Stimulated activated CD8-positive, alpha-beta memory T cell treated with anti-CD3 and anti-CD28 coated beads, Interleukin-4, amount 100 ng/mL, for 1 hour (primary cell): ENCODE measurements at places on chromosomes 11 and 22.

DNA sequence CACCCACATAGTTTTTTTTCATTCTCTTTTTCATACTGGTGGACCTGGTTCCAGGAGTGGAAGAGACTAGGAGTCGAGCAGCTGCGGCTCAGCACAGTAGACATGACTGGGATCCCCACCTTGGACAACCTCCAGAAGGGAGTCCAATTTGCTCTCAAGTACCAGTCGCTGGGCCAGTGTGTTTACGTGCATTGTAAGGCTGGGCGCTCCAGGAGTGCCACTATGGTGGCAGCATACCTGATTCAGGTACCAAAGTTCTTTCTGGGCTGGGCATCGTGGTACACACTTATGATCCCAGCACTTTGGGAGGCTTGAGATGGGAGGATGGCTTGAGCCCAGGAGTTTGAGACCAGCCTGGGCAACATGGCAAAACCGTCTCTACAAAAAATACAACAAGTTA is 4.2 kb downstream of the PTPMT1 start:
- no peak for DNase-seq

- DNase-seq, result no peak
These were observed 34.4 kb downstream of the TNRC6B start for GRCh38 chr22:40212121-40212520.

GRCh38 chr11:25613865-25614264 is 718.1 kb upstream of the ANO3 start:
- DNase-seq, result no peak

GRCh38 chr11:126113515-126113957 is 50.9 kb upstream of the CDON start:
- DNase-seq, result no peak

- no peak for DNase-seq
These were observed 2.6 kb upstream of the ME3 start for GRCh38 chr11:86675017-86675416.

DNA sequence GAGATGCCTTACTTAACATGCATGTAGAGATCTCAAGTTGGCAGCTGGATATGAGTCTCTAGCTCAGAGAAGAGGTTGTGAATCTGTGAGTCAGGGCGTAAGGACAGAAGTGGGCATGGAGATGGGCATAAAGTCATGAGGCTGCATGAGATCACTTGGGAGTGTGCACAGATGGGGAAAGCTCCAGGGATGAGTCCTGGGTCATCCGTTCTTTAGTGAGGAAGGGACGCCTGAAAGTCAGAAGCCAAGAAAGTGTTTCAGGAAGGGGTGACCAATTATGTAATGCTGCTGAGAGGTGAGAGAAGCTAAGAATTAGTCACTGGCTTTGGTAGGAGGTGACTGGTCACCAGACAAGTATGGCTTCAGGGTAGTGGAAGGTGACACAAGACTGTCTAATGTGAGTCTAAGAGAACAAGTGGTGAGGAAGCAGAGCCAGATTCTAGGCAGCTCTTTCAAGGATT is 6.7 kb downstream of the ACP2 start:
- no peak for DNase-seq

GRCh38 chr11:107957109-107957588 is 28.9 kb downstream of the RAB39A start:
- no peak for DNase-seq

- no peak for DNase-seq
These were observed 132.2 kb upstream of the B3GAT1 start for GRCh38 chr11:134544095-134544815.

- no peak for DNase-seq
These were observed 29.7 kb downstream of the EFCAB6 start for GRCh38 chr22:43782448-43782847.

- DNase-seq, result no peak
These were observed 5.2 kb downstream of the NDUFV1 start for GRCh38 chr11:67611704-67612587.

DNA sequence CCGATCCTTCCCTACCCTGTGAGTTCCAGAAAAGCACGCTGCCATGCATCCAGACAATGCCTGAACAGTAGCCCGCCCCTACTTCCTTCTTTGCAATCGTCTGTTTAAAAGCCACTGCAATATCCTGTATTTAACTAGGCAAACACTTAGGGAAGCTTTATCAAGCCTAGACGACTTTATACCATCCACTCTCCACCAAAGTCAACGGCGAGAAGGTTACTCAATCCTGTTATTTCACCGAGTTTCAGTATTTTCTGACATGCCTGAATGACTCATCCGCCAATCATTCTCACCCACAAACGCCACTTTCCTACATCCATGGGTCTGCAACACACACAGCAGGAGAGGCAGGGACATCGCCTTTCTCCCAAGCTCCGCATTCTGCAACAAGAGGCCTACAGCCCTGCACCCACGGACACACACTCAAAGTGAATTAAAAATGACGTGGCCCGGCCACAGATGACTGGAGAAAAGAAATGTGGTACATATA is 9.3 kb downstream of the CELSR1 start:
- DNase-seq, result no peak

DNA sequence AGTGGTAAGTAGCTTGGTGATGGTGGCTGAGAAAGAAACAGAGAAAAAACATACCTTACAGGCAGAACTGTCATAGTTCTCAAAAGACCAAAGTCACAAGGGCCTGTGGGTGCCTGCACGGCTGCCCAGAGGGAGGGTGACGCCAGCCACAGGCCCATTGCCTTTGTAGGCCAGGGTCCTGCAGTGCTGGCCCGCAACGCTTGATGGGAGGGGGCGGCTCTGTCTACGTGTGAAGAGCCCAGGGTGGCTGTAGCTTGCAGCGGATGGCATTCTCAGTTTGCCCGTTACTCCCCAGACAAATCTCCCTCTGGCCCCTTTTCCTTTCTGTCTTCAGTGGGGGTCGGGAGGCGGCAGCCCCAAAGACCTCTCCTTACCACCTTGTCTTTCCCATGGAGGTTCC is 24.7 kb upstream of the B3GAT1 start:
- no peak for DNase-seq

- DNase-seq, result no peak
These were observed 29.5 kb downstream of the ACO2 start for GRCh38 chr22:41498303-41498835.

GRCh38 chr11:128399251-128400121 is 187.9 kb downstream of the ETS1 start:
- DNase-seq, result no peak

DNA sequence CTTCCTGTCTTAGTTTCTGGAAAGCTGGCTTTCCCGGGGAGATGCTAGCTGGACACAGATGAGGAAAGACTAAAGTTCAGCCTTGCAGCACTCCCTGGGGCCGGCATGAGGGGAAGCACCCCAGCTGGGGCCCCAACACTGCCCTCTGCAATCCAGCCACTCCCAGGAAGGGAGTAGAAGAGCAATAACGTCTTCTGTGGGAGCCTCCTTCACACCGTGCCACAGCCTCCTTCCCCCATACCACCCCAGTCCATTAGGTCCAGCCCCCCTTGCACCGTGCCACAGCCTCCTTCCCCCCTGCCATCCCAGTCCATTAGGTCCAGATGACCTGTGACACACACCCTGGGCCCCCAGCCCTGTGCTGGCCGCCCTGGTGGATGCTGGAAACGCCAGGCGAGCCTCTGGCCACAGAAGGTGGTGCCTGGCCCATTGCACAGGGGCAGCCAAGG is 44.1 kb upstream of the PRDM11 start:
- DNase-seq, result no peak

- no peak for DNase-seq
These were observed 191.0 kb downstream of the MIAT start for GRCh38 chr22:26848244-26848920.

DNA sequence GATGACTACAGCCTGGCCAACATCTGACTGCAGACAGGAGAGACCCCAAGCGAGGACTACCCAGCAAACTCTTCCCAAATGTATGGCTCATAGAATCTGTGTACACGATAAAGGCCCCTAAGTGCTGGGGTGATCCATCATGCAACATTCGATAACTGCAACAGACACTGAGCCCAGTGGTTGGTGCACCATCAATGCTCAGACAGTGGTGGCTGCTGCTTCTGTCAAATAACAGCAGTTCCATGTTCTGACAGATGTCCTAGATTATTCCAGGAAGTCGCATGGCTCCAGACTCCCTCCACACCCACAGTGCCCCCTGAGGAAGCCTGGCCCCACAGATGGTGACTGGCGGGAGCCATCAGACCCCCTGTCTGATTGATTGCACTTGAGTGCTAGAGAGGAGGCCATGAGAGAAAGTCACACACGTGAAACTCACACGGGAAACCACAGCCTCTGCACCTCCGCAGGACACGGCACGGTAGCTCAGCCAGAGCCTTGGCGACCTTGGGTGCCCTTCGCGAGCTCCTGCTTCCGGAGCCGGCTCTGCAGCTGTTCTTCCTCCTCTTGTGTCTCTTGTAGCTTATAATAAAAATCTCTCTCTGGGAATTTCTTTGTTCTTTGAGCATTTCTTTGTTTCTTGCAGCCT is 1155.9 kb downstream of the TBC1D22A start:
- no peak for DNase-seq

DNA sequence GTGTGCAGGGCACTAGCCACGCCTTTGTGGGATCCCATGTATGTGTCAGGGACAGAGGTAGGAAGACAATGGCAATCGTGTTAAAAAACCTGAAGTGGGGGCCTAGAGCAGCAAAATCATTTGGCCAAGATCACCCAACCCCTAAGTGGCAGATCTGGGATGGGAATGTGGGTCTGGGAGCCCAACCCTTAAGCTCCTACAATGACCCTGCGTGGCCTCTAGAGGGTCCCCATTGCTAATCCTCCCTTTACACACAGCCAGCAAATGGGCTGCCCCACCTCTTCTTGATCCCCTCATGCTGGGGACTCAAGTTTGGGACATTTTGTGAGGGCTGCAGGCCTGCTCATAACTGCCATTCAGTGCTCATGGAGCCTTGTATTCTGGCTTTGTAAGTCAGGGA is 73.2 kb upstream of the SUSD2 start:
- no peak for DNase-seq

- DNase-seq, result no peak
These were observed 33.3 kb downstream of the ANO1 start for GRCh38 chr11:70111269-70112016.

DNA sequence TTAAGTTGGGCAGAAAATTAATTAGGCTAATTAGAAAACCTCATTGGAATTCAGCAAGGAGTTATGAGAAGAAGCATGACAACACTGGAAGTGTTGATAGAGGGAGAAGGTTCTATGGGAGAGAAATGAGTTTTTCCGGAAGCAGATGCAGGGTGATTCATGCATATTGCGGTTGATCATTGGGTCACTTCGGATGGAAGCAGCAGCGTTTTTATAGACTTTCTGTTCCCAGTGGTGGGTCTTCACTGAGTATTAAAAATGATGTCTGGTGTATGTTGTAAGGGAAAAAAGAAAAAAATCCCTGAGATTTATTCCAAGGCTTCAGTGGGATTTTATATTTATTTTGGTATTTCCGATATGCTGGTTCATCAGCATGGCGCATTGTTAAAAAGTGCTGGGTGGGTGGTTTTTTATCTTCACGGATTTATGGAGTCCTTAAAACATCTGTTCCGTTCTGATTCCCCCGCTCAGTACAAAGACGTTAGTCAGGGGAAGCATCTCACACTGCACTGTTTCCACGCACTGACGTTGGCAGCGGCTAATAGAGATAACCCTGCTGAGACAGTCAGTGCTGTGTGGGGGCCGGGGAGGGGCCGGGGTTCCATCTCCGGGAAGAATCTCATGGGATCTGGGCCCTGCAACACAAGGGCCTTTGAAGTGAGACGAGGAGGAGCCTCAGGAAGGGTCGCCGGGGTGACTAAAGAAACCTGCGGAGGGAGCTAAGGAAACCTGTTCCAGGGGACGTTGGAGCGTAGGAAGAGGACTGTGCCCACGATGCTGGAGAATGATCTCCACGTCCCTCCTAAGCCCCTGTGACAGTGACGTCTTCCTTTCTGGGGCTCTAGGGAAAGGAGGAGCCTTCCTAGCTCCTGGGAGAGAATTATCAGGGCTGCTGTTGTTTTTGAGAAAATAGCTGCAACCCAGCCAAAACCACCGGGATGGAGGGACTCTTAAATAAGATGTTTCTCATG is 390.0 kb downstream of the NTM start:
- no peak for DNase-seq

- DNase-seq, result no peak
These were observed 423 bp upstream of the RTN3 start for GRCh38 chr11:63680834-63681320.

DNA sequence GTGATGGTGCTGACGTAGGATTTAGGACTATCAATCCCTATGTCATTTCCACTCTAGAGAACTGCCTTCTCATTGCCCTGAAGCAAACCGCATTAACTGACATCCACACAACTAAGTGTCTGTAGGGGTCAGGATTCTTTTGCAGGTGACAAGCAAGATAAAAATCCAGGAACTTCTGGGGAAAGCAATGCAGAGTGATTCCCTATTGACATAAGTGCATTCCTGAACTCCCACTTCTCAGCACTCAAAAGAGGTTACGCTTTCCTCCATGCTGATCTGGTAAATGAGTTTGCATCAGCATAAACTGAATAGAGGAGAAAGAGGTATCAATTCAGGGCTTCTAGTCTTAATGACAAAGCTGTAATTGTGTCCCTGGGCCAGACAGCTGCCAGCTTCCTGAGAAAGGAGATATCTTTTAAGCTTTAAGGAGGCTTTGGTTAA is 224.6 kb upstream of the ISX start:
- DNase-seq, result no peak
